ENCODE measurements at places on chromosomes 7 and 10.

DNA sequence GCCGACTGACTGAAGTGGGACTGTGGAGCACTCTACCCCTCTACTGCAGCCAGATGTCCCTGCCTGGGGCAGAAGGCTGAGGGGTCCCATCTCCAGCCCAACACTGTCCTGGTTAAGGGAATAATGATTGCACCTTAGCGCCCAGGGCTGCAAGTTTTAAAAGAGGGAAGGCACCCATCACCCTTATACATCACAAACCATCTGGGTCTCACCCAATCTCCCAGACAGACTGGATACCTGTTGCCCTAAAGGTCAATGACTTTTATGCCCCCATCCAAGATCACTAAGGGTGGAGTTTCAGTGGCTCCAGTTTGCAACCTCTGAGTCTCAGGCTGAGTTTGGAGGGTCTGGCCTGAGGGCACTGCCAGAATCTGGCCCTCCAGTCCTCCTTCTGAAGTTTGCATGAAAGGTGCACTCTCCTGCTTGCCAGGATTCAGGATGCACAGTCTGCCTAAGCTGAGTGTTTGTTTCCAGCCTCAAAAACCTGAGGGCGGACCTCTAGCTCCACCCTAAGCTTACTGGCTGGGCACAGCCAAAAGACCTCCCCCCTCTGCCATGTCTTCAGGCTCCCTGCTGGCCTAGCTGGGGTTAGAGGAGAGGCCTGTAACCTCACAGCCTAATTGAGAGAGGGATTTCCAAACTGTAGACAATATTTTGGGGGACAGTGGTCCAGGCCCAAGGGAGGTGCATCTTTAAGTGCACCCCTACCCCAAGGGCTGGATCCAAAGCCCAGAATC, 2.5 kb upstream of the EMX2 start:
- no peak for DNase-seq

- no peak for DNase-seq
These were observed 21.0 kb upstream of the C10orf71 start for GRCh38 chr10:49277973-49278372.

GRCh38 chr7:115269486-115269885, 347.6 kb downstream of the MDFIC start:
- DNase-seq: no peak

- DNase-seq: peak; percentile 16
These were observed 123.6 kb downstream of the UBE2H start for GRCh38 chr7:129828989-129829736.

DNA sequence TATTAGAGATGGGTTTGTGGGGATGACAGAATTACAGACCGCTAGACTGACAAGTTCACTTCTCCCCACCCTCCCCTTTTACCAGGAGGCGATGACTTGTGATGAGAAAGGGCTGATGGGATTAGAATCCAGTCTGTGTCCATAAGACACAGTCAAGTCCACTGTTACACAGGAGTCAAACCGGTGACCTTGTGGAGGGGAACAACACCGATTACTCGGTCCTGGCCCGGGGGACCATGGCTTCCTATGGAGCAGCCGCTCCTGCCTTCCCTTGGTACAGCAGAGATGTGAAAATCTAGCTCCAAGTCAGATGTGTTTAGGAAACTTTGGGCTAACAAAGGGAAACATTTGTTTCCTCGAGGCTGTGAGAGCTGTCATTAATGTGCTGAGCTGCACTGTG, 105.5 kb downstream of the ACTR3B start:
- no peak for DNase-seq

DNA sequence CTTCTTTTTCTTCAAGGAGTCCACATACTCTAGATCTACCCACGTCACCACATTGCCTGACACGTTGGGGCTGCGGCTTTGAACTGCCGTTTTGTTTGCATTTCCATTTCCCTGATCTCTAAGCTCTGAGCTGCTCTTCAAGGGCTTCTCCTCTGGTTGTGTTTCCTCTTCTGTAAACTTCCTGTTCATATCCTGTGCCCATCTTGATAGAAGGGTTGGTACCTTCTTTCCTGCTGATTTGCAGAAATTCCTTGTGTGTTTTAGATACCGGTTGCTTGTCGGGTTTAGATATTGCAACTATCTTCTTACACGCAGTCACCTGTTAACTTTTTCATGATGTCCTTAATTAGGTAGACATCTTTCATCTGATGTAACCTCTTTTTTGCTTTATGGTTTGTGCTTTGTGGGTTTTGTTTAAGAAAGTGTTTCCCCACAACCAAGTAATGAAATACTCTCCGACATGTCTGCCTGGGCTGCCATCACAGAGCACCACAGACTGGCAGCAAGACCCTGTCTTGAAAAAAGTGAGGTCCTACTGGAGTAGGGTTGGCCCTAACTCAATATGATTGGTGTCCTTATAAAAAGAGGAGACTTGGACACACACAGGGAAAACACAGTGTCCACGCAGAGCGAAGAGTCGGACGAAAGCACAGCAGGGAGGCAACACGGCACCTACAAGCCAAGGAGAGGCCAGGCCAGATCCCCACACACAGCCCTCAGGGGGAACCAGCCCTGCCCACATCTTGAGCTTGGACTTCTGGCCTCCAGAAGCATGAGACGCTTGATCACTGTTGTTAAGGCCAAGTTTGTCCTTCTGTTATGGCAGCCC, 99.1 kb upstream of the PDGFA start:
- DNase-seq: peak; percentile 50

DNA sequence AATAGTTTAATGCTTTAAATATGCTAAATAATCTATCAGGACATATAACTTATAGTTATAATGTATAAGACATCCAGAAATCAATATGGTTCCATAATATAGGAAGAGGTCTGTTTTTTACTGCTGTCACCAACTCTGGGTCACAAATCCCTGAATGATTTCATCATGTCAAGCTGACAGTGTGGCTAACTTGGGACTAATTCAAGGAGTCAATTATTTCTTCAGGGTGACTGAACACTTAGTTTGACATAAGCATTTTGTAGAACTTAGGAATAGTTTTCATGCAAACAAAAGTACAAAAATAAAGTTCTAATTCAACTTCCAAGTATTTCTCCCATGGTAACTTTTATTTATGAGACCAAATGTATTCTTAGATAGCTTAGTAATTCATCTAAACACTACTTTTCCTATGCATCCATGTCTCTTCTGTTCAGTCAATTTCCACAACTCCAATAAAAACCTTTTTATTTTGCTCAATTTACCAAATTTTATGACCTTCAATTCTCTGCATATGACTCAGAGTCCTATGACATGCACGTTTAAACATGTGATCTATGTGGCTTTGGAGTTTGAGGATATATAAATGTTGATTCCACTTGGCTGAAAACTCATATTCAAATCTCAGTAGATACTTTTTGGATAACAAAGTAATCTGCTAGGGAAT, 40.3 kb upstream of the GNAT3 start:
- peak; percentile 20 for DNase-seq

DNA sequence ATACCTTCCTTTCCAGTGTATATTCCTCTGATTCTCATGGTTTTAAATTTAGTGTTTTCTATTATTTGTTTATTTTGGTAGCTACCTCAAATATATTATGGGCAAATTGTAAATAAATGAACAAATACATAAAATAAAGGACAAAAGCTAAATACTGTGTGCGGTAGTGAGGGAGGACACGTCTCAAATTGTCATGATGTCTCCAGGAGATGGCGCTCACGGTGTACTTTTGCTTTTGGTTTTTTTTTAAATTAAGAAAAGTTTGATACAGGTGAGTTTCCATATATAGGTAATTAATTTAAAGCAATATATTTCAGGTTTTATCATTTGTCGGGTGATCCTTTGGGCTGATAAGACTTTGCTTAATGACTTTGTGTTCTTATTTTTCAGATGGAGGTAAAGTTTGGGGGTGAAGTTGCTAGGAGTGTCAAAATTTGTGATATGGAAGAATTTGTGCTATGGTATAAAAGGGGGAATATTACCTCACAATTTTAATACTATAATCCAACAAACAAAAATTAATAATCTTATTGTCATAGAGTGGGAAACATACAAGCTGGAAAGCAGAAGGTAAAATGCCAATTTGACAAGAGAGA, 68.4 kb upstream of the TMEM229A start:
- peak; percentile 23 for DNase-seq

DNA sequence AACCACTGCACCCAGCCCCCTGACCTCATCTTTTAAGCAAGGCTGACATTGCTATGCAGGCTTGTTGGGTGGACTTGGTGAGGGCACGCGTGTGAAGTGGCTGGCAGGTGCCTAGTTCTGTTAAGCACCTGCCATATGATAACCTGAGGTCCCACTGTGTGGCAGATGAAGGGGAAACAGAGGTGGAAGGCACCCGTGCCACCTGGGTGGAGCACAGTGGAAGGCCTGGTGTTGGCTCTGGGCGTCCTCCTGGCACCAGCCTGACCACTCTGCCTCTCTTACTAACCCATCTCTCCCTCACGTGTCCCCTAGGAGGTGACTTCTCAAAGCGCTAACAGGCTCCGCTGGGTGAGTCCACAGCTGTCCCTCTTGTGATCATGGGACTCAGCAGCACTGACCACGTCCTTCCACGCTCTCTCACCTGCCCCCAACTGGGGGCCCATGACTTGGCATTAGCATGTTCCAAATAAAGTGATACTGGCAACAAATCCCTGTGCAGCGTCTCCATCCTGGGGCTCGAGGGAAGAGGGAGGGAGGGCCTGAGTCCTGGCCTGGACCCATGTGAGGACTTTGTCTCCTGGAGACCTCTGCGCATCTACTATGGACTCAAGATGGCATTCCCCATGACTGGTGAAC, 4.6 kb upstream of the ZNF862 start:
- DNase-seq: no peak

DNA sequence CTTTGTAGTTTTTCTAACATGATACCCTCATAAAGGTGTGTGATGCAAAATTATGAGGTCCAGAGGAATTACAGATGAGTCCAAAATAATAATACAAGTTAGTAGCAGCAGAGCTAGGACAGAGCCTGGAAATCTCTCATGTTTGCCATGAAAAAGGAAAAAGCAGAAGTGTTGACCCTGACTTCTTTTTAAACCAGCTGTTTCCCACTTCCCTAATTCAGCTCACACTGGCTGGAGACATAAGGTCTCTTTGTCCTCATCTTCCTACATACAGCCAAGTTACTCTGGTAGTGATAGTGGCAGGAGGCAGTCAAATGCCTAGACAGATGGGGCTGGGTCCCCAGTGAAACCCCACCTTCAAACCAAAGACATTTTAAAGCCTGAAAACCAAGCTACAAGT, 269.2 kb downstream of the C7orf25 start:
- no peak for DNase-seq

DNA sequence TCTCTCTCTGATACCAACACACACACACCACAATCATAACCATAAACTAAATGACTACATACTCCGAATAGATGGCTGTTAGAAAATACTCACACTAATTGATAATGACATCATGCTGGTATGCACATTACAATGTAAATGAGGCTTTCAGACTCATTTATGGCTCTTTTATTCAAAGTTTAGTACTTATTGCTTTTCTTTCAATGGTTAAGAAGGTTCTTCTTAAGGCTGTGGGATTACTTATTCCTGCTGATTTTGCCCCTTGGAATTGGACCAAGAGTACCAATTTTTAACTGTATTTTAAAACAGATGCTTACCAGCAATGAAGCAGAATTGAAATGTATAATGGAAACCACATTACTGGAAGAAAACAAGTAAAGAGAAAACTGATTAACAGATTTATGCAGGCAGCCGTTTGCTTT, 20.6 kb upstream of the CABCOCO1 start:
- DNase-seq: no peak

GRCh38 chr7:36227223-36227622, 74.2 kb downstream of the EEPD1 start:
- DNase-seq: no peak

DNA sequence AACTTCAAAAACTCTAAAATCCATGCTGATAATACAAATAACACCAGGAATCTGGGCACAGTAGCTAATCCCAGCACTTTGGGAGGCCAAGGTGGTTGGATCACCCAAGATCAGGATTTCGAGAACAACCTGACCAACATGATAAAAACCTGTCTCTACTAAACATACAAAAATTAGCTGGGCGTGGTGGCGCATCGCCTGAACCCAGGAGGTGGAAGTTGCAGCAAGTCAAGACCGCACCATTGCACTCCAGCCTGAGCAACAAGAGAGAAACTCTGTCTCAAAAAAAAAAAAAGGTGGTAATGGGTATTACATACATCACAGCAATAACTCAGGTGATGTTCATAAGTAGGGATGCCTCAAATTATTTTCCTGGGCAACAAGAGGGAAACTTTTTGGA, 315.0 kb upstream of the MEOX2 start:
- DNase-seq: no peak

DNA sequence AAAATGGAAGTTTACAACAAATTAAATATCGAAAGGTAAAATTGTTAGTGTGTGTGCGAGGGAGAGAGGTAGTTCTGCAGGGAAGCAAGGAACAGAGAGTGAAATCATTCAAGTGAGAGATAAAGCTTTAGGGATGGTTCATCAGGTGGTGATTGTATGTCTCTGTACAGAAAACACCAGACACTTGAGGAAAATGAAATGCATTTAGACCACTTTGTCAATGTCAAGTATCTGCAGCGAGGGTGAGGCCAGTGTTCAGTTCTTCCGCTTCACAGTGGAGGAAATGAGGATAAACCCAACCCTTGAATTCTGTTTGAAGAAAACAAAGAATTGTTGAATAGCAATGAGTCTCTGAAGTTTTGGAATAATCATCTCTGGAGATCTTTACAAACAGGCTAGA, 14.4 kb upstream of the ITGB1 start:
- no peak for DNase-seq

- DNase-seq: no peak
These were observed 29.9 kb upstream of the RAPGEF5 start for GRCh38 chr7:22386865-22387264.

- DNase-seq: no peak
These were observed 22.0 kb upstream of the CUX1 start for GRCh38 chr7:101795461-101795860.

DNA sequence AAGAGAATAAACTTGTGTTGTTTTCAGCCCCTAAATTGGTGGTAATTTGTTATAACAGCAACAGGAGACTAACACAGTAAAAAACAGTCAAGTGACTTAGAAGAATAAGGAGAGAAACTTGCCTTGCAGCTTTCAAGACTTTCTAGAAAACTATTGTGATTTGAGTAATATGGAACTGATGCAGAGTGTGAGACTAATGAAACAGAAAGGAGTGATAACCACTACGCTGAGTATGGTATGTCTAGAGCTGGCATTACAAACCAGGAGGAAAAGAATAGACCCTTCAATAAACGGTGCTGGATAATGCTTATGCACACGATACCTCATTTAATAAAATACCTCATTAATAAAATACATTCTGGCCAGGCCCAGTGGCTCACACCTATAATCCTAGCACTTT, 99.9 kb downstream of the CREM start:
- DNase-seq: no peak

- no peak for DNase-seq
These were observed at the start of gene DLX6 for GRCh38 chr7:97005183-97006054. Gene DLX6, plus strand, starts transcription at chr7:97005553. Its CDS starts 425 bp downstream, at chr7:97005978.
